Activated T-cell treated with anti-CD3 and anti-CD28 coated beads for 24 hours (primary cell): ENCODE measurements at places on chromosomes 16 and 17.

GRCh38 chr17:4623249-4623648 is 18.2 kb downstream of the ALOX15 start:
- DNase-seq = no peak

DNA sequence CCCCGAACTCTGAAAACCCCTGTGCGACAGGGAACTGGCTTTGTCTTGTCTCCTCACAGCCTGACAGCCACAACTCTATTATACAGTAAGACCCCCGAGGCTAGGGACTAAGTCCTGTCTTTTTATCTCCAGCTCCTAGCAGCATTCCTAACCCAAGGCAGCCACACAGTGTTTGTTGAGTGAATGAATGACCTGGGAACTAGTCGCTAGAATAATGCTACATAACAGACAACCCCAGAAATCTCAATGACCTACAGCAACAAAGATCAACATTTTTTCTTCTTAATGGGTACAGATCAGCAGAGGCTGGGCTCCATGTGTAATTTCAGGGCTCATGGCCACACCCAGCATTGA is 71.4 kb upstream of the TNRC6C start:
- no peak for DNase-seq

DNA sequence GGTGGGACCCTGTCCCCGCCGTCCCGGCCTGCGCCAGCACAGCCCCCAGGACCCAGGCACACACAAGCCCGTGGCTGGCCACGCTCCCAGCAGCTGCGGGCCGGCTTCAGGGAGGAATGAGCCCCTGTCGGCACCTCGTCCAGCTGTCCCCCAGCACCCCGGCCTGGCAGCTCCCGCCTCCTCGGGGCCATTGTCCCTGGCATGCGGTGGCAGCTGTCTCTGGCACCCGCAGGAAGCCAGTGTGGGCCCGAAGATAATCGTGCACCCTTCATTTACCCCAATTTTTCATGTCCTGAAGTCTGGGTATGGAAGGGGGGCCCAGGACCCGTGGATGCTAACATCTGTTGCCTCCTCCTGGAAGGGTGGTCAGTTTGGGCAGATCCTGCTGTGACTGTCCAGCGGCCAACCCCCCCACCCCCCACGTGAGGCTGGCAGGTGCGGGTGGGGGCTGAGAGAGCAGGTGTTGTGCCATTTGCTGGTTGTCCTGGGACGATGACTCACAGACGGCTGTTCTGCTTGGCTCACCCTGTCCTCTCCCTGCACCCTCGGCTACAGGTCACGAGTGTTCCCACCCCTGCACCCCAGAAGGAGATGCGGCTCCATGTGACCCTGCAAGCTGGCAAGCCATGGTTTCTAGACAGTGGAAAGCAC is 4.0 kb upstream of the LMF1 start:
- DNase-seq = no peak

GRCh38 chr17:45703806-45704205 is 80.3 kb upstream of the CRHR1 start:
- no peak for DNase-seq

- no peak for DNase-seq
Observed at GRCh38 chr16:51592535-51593300, 441.6 kb upstream of the SALL1 start.

GRCh38 chr17:42564815-42565522 is 1.9 kb upstream of the MLX start:
- DNase-seq = no peak

GRCh38 chr17:76738468-76738850 is 540 bp downstream of the MFSD11 start:
- DNase-seq = no peak

DNA sequence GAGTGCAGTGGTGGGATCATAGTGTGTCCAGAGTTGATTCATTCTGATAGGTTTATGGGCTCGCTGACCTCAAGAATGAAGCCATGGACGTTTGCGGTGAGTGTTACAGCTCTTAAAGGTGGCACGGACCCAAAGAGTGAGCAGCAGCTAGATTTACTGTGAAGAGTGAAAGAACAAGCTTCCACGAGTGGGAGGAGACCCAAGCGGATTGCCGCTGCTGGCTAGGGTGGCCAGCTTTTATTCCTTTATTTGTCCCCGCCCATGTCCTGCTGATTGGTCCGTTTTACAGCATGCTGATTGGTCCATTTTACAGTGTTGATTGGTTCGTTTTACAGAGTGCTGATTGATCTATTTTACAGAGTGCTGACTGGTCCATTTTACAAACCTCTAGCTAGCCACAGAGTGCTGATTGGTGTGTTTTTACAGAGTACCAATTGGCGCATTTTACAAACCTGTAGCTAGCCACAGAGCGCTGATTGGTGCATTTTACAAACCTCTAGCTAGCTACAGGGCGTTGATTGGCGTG is 17.5 kb downstream of the CACNG4 start:
- DNase-seq = no peak

GRCh38 chr16:10097271-10097670 is 85.0 kb downstream of the GRIN2A start:
- no peak for DNase-seq

- DNase-seq = no peak
Observed at GRCh38 chr16:72502594-72503005, 330.6 kb upstream of the PMFBP1 start.

DNA sequence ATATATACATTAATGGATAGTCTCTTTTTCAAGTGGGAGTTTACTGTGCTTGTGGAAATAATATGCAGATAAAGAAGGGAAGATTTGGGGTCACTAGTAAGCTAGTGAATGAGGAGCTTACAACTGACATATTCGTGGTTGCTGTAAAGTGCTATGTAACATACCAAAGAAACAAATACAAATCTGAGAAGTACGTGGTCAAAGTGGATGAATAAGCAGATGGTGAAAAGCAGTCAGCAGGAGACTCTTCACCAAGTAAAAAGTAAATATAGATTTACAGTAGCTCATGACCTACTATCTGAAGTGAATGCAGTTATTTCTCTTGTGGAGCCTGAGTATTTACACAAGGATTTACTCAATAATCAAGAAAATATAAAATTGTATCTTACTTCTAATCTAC is 136.6 kb upstream of the ELAC2 start:
- DNase-seq = no peak

DNA sequence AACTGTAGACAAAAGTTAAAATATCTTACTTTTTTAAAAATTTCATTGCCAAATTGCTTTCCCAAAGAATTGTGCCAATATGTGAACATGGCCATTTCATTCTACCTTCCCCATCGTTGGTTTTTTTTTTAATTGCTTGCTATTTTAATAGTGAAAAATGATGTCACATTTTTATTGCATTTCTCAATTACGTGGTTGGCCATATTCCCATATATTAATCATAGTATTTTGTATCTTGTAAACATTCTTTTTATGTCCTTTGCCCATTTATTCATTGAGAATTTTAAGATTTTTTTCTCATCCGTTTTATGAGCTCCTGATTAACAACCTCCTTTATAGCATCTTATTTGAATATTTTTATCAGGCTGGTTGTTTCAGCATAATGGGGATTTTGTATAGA is 7.2 kb downstream of the OMG start:
- no peak for DNase-seq

DNA sequence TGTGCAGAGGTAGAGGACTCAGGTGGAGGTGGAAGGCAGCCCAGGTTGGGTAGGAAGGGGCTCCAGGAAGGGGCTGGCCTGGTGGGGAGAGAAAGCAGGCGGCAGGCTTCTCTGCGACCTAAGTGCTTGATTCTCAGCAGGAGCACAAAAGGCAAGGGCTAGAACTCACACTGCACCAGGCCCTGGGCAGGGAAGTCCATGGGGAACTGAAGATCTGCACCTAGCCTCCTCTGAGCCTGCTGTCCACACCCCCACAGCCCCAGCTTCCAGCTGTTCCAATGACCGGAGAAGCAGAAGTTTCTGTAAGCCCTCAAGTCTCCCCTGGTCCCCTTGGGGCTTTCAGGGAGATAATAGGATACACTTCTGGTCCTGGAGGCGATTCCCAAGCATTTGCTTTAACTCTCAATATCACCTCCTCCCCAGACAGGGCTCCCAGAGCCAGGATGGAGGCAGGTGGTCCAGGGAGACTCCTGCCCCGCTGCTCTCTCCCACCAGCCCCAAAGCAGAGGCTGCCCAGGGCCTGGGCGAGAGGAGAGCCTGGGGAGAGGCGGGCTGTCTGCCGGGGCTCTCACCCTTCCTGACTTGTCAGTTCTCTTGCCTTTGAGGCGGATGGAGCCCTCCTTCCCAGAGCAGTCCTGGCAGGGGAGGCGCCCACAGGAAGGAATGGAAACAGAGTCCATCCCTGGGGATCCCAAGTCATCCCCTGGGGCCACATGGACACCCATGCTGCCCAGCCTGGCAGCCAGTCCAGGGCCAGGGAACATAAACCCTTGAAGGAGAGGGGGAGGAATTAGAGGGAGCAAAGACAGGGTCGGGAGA is 126.0 kb downstream of the RBFOX3 start:
- DNase-seq = no peak

GRCh38 chr16:76441876-76442275 is 164.7 kb downstream of the CNTNAP4 start:
- DNase-seq = no peak

- DNase-seq = no peak
Observed at GRCh38 chr16:52069866-52070265, 477.1 kb downstream of the TOX3 start.

DNA sequence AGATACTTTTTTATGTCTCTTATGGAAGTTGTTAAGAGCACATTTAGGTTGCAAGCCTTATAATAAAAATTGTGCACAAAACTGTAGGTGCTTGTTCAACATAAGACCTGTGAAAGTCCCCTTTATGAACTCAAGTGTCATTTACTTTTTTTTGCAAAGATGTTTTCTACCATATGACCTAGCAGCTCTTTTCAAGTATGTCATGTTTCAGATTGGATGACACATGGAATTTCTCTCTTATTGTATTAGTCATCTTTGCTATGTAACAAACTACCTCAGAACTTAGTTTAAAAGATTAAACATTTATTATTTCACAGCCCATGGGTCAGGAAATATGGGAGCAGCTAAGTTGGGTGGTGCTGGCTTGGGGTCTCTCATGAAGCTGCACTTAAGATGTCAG is 57.9 kb downstream of the PHKB start:
- no peak for DNase-seq

GRCh38 chr17:8016632-8017424 is 14.4 kb downstream of the GUCY2D start:
- DNase-seq = peak; percentile 31

GRCh38 chr16:7492122-7492521 is 159.5 kb downstream of the RBFOX1 start:
- DNase-seq = no peak

GRCh38 chr17:6437466-6437865 is 2.5 kb upstream of the AIPL1 start:
- no peak for DNase-seq

DNA sequence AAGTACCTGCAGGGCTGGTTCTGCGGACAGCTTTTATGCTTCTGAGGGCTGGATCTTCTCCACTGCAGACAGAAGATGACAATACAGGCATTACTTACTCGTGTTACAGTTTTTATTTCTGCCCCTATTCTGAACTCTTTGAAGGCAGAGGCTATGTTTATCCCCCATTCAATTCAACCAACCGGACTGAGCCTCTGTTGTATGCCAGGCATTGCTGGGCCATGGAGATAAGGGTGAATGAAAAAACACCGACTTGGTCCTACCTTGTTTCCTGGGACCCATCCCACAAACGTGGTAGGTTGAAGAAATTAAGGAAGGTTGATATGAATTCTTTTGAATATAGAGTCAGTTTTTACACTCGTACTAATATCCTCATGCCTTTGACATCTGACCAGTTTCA is 10.0 kb upstream of the HP start:
- DNase-seq = no peak

- no peak for DNase-seq
Observed at GRCh38 chr17:36069136-36069535, 5.1 kb downstream of the CCL18 start.

- DNase-seq = no peak
Observed at GRCh38 chr17:3590768-3591167, 18.4 kb downstream of the TRPV1 start.

- no peak for DNase-seq
Observed at GRCh38 chr17:77772899-77773358, 185.6 kb upstream of the TNRC6C start.

DNA sequence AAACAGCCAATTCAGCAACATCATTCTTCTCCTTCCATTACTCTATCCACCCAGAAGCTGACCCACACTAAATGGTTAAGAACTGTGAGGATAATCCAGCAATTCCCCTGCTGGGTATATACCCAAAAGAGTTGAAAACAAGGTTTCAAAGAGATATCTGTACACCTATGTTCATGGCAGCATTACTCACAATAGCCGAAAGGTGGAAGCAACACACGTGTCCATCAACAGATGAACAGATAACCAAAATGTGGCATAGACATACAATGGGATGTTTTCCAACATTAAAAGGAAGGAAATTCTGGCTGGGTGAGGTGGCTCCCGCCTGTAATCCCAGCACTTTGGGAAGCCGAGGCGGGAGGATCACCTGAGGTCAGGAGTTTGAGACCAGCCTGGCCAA is 19.9 kb downstream of the MIS12 start:
- DNase-seq = no peak

DNA sequence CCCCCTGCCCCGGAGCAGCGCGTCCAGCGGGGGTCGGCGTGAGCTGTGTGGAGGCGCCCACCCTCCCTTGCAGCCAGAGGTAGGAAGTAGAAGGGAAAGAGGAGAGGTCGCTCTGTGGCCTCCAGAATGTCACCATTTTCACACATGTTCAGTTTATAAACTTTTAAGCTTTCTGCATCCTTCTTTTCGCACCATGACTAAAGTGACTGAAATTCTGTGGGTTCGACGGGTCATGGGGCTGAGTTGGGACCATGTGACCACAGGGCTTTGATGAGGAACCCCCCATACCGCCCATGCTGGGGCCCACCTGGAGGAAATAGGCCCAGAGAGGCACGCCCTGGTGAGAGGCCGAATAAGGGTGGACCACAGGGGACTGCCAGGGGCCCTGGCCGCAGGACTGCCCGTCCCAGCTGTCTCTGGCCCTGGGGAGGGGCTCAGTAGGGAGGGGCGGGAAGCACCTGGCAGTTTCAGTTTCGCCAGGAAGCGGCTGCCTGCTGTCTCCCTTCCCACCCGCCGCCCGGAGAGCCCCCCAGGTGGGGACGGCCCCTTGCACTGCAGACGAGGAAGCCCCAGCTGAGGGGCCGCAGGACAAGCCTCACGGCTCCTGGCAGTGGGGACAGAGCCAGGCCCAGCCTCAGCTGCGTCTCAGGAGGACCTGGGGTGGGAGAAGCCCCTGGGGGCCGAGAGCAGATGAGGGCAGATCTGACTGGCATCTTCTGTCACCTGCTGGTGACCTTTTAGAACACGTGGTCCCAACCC is 9.0 kb downstream of the CBFA2T3 start:
- no peak for DNase-seq

GRCh38 chr17:63311416-63311937 is 134.6 kb downstream of the CYB561 start:
- no peak for DNase-seq
